ENCODE measurements at places on chromosomes 1 and 21.

DNA sequence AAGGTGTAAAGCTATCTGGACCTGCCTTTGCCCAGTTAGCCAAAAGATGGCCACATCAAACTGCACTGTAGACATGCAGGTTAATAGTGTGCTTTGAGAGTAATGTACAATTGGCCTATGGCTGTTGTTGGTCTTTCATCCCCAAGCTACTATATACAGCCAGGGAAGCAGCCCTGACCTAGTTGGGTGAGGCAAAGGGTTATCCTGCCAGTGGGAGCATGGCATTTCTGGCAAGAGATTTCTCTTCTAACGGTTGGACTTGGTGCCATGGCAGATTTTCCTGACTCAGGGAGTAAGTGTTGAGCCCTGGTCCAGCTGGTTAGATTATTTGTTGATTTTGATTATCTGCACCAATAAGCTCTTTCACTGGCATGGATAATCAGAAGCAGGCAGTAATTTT is 119.8 kb downstream of the SDCCAG8 start:
- DNase-seq: no peak

- peak; percentile 37 for DNase-seq
Measured at GRCh38 chr1:112083487-112083886, 94.0 kb upstream of the KCND3 start.

DNA sequence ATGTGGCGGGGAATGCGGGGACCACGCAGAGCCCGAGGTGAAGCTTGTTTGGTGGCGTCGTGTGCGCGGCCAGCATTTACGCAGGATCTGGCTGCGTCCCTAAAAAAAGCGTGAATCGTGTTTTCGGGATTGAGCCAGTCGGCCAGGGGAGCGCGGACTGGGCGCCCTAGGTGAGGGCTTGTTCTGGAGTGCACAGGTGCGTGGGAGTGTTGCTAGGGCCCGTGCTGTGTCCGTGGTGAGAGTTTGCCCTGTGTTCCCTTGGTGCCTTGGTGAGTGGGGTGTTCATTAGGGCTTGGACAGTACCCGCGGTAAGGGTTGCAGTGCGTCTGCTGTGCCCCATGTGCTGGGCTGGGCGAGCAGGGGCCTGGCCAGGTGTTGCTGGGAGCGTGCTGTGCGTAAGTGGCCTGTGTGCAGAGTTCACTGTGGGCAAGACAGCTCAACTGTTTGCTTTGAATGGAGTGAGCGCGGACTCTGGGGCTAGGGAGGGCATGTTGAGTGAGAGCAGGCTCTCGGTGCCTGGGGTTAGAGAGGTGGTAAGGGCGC is 673 bp downstream of the CD46 start:
- no peak for DNase-seq

DNA sequence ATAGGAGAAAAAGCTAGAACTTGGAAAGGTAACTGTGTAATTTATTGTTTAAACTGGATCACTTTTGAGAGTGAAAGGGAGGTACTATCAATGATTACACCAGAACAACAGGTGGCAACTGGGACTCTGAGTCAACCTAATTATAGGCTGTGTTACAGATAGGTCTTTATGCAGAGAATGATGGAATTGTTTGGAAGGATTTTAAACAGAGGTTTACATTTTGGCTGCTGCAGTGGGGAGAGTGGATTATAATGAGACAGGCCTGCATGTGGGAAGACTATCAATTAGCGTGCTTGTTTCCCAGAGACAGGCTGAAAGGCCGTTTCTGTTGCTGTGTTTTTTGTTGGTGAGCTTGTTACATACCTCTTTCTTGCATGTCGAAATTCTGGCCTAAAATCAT is 432.9 kb downstream of the PLA2G4A start:
- no peak for DNase-seq

DNA sequence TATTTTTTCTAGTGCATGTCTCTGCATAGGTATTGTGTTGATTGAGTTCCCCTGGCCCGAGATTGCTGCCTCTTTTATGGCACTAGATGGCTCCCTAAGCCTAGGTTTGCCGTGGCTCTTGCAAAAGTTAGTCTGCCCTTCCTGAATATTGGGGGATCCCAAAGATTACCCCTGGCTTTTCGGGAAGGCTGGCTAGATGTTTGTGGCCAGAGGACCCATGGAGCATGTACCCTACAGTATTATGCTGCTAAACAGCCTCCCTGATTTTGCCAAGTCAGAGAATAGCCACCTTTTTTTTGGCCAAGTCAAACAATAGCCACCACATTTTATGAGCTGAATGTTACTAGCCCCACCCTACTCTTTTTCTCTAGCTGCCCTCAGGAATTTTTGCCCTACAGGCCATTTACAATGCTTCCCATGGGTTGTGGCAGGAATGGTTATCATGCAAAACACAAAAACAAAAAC is 343.2 kb downstream of the OLFM3 start:
- peak; percentile 32 for DNase-seq

DNA sequence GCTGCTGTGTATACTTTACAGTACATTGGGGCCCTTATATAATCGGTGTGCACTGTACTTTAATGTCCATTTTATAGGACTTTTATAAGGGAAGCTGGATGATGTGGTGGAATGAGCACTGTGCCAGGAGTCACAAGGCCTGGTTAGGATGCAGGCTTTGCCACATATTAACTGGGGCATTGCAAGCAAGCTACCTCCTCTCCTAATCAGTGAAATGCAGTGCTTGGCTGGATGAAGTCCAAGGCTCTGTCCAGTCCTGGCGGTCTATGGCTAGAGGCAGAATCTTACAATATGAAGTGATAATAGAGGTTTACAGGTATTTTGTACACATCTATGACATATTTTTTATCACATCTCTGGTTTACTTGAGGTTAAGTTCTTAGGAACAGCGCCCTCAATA is 1.7 kb upstream of the PKP1 start:
- DNase-seq: no peak

- no peak for DNase-seq
Measured at GRCh38 chr1:240577095-240577494, 34.9 kb downstream of the GREM2 start.

- no peak for DNase-seq
Measured at GRCh38 chr21:34143685-34144182, 70.4 kb downstream of the MRPS6 start.

DNA sequence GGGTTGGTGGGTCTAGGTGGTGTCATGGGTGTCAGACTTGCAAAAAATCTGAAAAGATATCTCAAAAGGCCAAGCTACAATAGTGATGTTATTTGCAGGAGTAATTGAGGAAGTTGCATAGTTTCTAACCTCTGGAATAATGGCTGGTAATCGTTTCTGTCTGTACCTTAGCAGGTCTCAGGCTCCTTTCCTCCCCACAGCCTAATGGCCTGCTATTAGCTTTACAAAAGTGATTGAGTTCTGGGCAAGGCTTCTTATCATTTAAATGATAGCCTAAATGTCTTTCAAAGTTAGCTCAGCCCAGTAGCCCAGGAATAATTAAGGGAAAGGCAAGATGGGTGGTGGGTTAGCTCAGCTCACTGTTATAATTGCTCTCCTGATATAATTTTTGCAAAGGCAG is 37.7 kb upstream of the IGSF5 start:
- DNase-seq: no peak

- no peak for DNase-seq
Measured at GRCh38 chr21:20662514-20662913, 335.7 kb upstream of the NCAM2 start.

GRCh38 chr1:105172788-105173187 is 1423.1 kb downstream of the AMY1C start:
- peak; percentile 27 for DNase-seq

GRCh38 chr1:20339811-20340457 is 49.3 kb downstream of the VWA5B1 start:
- peak; percentile 45 for DNase-seq

- no peak for DNase-seq
Measured at GRCh38 chr1:226814751-226815537, 55.5 kb upstream of the PSEN2 start.

GRCh38 chr21:43287795-43288755 is 119.3 kb downstream of the CRYAA start:
- no peak for DNase-seq

DNA sequence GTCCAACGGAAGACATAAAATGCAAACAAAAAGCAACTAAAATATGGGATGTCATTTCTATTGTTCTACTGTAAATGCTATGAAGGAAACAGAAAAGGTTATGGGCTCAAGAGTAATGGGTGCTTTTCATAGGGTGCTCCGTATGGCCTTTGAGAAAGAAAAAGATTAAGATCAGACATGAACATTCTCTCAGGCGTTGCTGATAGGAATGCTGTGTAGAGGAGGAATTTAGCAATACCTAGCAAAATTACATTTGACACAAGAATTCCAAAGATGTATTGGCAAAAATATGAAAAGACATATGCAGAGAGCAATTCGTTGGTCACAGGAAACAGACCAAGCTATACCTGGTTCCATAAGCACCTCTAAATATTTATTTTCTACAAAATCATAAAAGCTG is 5.7 kb upstream of the OXCT2 start:
- no peak for DNase-seq

- no peak for DNase-seq
Measured at GRCh38 chr1:9871707-9872425, 38.2 kb downstream of the CTNNBIP1 start.

GRCh38 chr1:190633488-190633887 is 155.8 kb upstream of the BRINP3 start:
- peak; percentile 5 for DNase-seq

- no peak for DNase-seq
Measured at GRCh38 chr21:15363921-15364320, 299.1 kb upstream of the NRIP1 start.

- no peak for DNase-seq
Measured at GRCh38 chr21:43191971-43192370, 23.2 kb downstream of the CRYAA start.

GRCh38 chr1:168408884-168409283 is 128.2 kb downstream of the TBX19 start:
- no peak for DNase-seq

DNA sequence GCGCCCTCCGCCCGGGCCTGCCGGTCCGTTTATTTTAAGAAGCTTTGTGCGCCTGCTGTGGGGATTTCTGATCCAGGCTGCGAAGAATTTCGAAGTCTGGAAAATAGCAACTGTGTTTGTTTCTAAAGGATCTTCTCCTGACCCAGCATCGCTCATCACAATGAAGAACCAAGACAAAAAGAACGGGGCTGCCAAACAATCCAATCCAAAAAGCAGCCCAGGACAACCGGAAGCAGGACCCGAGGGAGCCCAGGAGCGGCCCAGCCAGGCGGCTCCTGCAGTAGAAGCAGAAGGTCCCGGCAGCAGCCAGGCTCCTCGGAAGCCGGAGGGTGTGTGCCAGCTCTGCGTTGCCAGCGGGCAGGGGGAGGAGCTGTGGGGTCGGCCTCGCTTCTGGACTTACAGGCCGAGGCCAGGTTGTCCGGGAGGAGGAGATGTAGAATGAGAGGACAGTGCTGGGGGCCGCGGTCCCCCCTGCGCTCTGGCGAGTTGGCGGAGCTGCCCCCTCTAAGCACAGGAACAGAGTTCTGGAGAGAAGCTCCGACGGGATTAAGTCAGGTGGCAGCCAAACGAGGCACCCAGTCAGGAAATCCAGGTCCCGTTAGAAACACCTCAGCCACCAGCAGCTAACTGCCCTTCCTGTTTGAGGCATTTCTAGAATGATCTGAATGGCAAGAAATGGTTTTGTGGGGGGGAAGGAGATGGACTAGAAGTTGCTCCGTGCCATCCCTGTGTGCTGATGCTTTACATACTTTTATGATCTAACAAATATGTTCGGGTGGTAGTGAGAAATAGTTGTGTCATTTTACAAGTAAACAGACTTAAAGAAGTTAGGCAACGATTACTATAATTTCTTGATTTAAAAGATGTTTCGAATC is 948 bp downstream of the TXLNA start:
- peak; percentile 20 for DNase-seq

All from neuronal stem cell (in vitro differentiated cells).